ENCODE measurements at places on chromosomes 1 and 21. TPM values are rescaled to one million over a fixed set of nuclear protein-coding genes. Genes with fewer than 3 reads are reported as not detected.

The HAO2 gene
- total RNA-seq: not detected

The IVL gene
- not detected for total RNA-seq

The AUNIP gene
- total RNA-seq: 10.0 TPM

The SMCP gene
- total RNA-seq: not detected

The FOXO6 gene
- total RNA-seq: not detected

The OR2M3 gene
- not detected for total RNA-seq

The ZSCAN20 gene
- total RNA-seq: 5.5 TPM

The OR10J1 gene
- not detected for total RNA-seq

The TNFRSF9 gene
- total RNA-seq: 4.1 TPM

The TCHH gene
- under 0.01 TPM for total RNA-seq

The LCE1A gene
- not detected for total RNA-seq

The FAM163A gene
- total RNA-seq: not detected

DNA sequence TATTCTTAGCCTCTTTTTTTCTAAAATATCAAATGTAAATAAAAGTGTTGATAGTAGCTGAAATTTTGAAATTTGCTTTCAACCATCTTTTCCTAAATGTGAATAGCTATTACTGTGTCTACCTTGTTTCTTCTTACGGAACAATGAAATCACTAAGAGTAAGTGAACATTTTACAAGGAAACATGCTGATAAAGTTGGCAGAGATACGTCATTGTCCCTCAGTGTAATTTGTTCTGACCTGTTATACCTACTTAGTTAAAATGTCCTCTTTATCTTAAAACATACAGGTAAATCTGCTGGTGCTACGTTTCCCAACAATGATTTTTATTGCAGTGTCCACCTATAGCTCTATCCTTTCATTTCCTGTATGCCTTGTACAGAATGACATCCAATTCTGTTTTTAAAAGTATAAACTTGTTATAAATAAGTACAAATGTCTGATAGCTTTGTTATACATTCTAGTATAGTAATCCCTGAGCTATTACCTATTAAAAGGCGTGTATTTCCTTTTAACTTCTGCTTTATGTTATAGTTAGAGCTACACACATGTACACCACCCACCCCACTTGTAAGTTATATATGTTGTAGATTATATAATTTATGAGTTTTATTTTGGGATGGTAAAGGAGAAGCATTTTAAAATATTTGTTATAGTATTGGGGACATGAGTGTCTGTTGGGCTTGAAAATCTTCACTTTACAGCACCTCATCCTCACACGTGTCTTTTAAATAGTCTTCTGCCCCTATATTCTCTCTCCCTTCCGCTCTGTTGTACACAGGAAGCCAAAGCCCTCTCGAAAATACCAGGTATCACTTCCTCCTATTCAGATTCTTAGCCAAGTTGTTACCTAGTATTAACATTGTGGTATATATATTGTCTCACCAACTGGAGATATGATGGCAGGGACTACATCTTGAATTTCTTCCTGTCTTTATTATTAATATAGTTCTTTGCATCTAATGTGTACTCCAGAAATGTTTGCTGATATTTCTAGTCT is 25.2 kb downstream of the LAMC1 start:
- DNase-seq: no peak

DNA sequence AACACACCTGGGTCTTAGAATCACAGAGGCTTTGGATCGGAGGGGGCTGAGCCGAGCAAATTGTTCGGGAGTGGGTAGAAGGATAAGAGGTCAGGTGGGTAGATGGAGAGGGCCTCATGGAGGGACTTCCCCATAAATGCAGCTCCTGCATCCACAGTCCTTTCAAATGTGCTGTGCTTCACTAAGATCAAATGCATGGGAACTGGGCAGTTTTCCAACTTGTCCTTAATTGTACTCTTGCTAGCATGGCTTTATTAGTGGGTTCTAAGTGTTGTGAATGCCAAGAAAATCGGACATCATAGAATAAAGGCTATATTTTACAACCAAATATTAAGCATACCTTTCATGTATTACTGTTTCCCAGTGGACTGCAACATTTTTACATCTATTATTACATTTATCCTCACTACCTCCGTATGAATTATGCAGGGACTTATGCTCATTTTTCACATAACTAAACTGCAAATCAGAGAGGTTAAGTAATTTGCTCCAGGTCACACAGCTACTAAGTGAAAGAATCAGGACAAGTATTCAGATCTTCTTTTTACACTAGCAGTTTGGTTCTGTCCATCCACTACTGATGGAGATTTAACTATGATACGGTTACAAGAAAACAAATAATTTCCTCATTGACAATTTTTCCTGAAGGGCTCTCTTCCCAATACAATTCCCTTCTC is 174.5 kb upstream of the RUNX1 start:
- peak; percentile 43 for DNase-seq

DNA sequence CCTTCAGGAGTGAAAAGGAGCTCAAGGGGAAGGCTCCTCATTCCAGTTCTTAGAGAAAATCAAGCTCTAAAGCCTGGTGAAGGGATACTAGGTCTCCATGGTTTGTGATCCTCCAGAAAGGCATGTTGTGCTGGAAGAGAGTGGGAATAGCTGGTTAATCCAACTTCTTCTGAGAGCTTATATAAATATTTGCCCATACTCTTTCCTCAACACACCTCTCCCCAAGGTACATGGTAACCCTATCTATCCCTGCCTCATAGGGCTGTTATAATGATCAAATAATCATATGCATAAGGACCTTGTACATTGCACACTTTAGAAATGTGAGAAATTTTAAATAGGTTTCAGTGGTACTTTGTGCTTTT is 14.6 kb downstream of the XKR8 start:
- no peak for DNase-seq

DNA sequence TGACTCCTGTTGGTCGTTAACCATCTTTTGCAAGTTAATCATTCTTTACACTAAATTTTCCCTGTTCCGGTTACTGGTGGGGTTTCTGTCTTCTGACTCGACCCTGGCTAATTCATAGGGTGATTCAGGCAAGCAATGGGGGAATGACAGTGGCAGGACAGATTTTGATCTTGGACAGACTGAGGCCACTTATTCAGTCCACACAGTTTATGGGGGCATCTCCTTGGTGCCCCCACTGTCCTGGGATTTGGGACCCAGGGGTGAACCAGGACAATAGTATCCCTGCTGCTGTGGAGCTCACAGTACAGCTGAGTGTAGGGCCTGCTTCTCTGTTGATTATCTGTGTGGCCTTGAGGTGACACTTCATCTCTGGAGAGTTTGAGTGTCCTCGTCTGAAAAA is 540.4 kb downstream of the MATN1 start:
- no peak for DNase-seq

- DNase-seq: no peak
Measured at GRCh38 chr21:28719723-28720122, 273.0 kb downstream of the LTN1 start.

DNA sequence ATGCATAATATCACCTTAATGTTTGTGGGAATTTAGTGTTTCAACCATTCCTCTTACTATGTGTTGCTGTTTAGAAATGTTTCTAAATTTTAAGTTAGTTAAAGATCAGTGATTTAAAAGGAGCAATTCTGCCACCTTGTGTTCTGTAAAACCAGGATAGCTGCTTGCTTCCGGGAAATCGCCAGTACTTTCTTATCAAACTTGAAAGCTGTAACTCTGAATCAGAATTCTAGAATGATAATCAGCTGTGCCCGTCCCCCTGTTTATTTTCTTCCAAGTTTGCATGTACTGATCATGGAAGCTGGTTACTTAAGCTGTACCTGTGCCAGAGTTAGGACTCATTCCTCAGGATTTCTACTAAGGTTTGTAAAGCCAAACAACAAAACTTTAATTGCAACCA is 656.4 kb downstream of the LTN1 start:
- DNase-seq: peak; percentile 34

GRCh38 chr1:220726634-220727033 is 21.5 kb upstream of the MTARC2 start:
- DNase-seq: no peak

- no peak for DNase-seq
Measured at GRCh38 chr1:77430966-77431690, 149.3 kb downstream of the AK5 start.

DNA sequence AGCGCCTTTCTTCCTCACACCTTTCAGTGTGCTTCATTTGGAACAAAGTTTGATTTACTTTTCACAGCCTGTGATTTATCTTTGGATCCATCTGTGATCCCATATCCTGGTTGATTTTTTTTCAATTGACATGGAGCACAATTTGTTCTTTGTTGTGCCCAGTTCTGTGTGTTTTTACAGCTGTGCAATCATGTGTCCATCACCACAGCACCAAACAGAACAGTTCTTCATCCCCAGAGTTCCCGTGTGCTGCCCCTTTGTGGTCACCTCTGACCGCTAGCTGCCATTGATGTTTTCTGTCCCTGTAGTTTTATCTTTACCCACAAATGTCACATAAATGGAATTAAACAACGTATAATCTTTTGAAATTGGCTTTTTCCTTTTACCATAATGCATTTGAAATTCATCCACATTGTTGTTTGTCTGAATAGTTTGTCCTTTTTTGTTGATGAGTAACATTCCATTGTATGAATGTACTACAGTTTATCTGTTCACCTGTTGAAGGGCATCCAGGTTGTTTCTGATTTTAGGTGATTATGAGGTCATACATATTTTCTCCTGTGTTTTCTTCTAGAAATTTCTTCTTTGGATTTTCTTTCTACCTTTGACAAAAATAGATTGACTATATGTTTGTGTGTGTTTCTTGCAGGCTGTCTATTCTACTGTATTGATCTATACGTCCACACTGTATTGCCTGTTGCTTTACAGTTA is 17.4 kb downstream of the MIGA1 start:
- DNase-seq: peak; percentile 52

DNA sequence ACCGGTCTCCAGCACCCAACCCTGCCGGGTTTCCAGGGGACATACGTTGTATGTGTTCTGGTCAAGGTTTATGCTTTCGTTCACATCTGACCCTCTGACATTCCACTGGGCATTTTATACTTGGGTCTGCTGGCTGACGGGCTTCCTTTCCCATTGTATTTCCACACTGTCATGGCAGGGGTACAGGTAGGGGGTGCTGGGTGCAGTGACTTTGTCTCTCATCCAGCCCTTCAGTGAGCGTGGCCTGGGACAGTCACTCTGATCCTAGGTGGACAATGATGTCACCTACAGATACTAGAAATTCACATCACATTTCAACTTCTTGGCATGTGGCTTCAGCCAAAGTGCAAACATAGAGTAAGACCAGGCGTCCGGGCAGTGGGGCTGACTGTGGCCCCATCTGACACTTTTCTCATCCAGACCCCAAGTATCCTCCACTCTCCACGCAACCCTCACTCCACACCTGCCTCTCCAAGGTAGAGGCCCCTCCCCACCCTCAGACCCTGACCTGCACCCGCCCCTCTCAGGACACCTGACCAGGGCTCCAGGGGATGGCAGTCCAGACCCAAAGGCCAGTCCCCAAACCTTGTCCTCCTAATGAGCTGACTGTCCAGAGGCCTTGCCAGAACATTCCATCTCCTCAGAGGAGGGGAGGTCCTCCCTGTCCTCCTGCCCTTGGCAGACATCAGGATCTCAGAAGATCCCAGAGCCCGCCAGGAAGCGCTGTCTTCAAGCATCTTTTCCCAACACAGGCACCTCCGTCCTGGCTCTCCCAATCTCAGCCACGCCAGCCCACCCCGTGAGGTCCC is 743 bp upstream of the KRTAP10-10 start:
- no peak for DNase-seq

- peak; percentile 48 for DNase-seq
Measured at GRCh38 chr1:113931451-113931851, 2.3 kb downstream of the HIPK1 start.

DNA sequence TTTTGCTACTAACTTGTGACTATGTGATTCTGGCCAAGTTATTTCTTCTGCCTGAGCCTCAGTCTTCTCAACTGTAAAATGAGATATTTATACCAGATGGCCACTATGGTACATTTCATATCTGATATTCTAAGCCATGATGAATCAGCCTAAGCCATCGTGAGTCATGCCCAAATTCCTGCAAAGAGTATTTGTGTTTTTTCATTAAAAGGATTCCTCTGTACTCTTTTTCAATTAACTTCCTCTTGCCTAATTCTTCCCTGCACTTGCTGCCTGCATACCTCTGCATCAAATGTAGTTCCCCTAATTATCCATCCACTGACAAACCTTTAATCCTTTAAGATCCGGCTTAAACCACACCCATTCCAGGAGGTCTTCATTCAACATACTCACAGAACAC is 575.1 kb upstream of the BEND5 start:
- DNase-seq: peak; percentile 40

DNA sequence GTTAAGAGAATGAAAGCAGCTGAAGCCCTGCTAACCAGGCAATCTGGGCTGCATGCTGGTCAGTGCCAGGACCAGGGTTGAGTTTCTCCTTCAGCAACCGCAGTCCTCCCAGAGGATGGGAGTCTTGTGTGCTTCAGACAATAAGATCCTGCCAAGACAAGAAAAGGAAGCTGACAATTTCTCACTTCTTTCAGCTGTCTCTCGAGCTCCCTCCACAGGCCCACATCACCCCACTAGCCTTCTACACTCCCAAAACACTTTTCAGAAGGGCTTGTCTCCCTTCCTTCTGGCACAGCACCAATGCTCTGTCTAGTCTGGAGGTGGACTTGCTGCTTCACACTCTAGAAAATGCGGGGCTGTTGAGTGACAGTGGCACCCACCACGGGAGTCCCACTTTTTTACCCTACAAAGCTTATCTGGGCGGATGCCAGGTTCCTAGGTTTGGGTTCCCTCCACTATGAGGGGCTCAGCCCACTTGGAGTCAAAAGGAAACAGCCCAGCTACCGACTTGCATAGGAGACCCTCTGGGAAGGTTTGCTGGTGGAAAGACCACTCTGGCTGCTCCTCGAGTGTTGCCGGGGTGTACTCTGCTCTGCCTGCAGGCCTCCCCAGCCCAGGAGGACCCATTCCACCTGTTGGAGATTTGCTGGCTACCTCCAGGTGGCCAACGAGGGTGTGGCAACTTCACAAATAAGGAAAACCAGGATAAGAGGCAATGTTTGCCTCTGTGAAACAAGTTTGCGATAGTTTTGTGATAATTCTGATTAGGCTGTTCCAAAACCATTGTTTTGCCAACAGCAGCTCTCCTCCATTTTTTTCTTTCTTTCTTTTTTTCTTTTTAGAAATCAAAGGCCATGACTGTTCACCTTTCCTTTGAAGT is 68.9 kb downstream of the TENT5C start:
- no peak for DNase-seq

DNA sequence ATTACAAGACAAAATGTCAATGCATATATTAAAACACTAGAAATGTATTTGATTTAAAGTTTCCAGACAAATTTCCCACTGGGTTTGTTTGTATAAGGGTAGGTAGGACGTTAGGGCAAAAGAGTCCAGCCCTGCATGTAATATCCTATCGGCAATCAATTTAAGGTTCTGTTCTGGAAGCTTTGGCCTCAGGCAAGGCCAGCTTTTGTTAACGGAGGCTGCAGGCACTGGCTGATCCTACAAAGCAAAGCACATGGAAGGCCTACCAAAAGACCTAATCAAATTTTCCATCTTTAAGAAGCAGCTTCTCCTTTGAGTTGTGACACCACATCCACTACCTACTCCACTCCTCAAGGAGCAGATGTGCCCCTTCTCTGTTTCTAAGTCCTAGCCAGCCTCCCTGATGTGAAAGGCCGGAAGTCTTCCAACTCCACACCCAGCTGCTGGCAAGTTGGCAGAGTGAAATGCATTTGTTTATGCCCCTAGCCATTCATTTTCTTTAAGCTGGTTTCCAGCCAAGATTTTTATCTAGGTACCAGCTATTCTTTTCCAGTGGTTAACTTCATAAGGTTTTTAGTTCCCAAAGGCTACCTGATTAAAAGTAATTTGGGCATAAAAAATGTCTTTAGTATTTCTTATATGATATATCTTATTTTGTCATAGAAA is 452.6 kb downstream of the PTBP2 start:
- peak; percentile 84 for DNase-seq

GRCh38 chr1:234836045-234836681 is 226.2 kb upstream of the IRF2BP2 start:
- DNase-seq: no peak
